ENCODE measurements at places on chromosomes 2 and 18. TPM values are rescaled to one million over a fixed set of nuclear protein-coding genes. Genes with fewer than 3 reads are reported as not detected.

The MEP1B gene
- not detected for total RNA-seq

The MYCN gene
- total RNA-seq = 48.4 TPM

The IL1RL1 gene
- not detected for total RNA-seq

DNA sequence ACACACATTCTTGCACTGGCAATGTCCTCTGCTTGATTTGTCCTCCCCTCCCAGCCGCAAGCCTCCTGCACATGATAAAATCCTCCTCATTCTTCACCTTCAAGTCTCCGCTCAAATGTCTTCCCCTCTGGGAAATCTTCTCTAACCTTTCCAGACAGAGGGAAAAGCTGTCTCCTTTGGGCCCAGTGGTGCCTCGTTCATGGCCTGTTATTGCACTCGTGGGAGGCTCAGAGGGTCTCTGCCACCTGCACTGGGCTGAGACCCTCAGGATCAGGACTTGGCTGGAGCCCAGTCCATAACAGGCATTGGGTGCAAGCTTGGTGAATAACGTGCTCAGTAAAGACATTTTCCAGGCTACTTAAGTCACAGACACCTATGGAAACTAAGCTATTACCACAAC lies 68.6 kb downstream of the PTGR3 start:
- no peak for DNase-seq

DNA sequence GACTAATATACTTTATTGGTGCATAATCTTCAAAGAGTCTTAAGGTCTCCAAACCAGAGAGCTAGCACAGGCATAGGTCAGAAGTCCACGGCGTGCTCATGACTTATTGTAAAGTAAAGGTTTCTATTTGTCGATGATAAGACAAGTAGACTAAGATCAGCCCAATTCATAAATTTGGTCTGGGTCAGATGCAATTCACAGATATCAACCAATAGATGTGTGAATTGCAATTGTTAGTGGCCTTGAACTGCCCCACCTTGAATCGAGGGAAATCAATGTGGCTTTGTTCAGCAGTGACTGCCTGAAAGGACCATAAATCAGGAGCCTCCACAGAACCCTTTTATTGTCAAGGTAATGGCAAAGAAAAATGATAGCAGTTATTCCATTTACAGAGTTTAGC lies 39.1 kb upstream of the CPS1 start:
- no peak for DNase-seq

The IL1R1 gene
- total RNA-seq = 0.04 TPM
